NCI-H187 (cell line): ENCODE measurements at places on chromosomes 11 and 22.

DNA sequence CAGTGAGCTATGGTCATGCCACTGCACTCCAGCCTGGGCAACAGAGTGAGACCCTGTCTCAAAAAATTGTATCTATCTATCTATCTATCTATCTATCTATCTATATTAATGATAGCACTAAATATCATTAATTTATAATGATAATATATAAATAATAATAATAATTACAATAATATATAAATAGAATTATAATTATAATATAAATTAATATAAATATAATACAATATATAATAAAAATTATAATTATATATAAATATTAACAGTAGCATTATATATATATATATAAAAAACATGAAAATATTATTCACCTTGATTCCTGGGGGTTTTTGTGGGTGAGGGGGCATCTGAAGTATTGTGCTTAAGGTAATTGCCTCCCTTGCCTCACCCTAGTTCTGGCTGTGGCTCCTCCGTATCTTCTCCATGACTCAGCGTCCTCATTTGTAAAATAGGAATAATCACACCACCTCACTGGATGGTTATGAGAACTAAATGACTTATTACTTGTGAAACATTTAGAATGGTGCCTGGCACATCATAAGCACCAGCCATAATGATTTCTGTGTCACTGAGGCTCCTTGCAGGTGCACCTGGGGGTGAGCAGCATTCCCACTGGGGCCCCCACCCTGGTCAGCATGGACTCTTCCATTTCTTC is 18.8 kb downstream of the RASD2 start:
- DNase-seq = no peak

DNA sequence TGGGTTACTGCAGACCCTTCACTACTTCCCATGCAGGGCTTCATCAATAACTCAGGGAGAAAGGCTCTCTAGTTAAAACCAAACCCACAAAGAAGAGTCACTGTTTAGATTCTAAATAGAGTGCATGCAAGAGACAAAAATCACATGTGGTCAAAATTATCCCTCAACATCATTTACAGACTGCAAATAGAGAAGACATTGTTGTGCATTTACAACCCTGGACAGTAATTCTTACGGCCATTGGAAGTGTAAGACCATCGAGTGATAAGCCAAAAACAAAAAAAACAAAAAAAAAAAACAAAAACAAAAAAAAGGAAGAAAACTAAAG is 93.4 kb downstream of the RASSF10 start:
- no peak for DNase-seq

GRCh38 chr22:36239150-36239400 is 252 bp downstream of the APOL2 start:
- no peak for DNase-seq

DNA sequence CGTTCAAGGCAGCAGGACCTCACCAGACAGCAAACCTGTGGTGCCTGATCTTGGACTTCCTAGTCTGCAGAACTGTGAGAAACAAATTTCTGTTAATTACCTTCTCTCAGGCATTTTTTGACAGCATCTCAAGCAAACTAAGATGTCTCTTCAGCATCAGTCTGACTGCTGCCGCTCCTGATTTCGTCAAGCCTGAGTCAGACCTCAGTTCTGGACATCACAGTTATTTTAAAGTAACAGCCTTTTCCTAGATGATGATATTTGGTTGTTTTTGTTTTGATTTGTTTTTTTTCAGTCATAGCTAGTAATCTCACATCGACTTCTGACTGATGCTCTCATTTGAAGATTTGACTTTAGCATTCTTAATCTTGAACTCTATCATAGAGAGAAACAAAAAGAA is 71.9 kb downstream of the BLID start:
- DNase-seq = no peak

GRCh38 chr11:75351541-75351790 is at the start of gene ARRB1:
Gene ARRB1, minus strand, starts transcription at chr11:75351661. Its CDS starts 54 bp downstream, at chr11:75351607.
- no peak for DNase-seq

DNA sequence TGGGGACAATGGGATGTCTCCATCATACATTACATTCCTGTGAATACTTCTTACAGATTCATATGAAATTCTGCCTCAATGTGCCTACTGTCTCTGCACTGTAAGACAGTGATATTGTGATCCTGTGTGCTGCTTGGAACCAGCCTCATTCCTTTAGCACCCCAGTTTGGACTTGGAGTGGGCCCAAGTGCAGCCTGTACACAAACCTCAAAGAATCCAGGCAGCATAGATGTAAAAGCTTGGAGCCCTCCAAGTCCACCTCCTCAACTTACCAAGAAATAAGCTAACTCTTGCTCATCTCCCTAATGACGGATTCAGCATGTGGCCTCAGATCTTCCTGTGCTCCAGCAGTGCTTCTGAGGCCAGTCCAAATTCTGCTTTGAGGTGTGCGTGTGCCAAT is 24.4 kb downstream of the GRAP2 start:
- DNase-seq = no peak

DNA sequence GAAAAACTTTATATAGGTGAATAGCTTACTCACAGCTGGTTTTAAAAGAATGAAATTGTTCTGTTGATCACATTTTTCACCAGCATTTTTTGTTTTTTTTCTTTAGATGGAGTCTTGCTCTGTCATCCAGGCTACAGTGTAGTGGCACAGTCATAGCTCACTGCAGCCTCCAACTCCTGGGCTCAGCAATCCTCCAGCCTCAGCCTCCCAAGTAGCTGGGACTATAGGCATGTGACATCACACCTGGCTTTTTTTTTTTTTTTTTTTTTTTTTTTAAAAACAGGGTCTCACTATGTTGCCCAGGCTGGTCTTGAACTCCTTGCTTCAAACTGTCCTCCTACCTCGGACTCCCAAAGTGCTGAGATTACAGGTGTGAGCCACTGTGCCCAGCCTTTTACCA is 3.6 kb downstream of the PACS1 start:
- DNase-seq = no peak

DNA sequence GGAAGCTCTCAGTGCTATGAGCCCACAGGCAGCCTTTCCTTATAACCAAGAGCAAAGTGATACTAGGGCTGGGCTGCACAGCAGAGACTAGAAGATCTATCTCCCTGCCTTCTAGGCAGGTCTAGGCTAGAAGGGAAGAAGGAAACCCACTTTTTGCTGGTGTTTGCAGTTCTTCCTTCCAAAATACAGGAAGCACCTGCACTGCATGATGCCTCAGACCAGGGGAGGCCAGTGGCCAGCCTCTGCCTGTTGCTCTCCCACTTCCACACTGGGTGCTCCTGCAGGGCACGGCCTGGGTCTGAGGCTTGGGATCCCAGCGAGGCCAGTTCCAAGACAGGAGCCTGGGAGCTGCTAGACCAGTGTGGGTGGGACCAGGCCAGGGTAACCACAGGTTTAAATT is 6.0 kb upstream of the UCP3 start:
- DNase-seq = no peak

- DNase-seq = no peak
Observed at GRCh38 chr11:78929207-78929905, 354.7 kb upstream of the NARS2 start.

DNA sequence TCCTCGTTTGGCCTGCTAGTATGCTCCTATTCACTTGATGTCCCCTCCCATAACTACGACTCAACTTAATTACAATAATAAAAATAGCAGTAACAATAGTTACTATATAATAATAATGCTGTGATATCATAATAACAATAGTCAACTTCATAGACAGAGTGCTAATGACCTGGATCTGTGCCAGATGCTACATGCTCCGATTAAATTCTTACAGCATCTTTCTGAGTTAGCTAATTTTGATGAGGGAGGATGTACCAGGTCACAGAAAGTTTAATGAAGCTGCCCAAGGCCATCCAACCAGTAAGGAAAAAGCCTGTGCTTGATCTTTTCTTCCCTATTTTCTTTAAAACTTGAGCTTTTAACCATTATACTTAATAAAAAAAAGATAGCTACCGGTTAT is 413.4 kb upstream of the LRRC4C start:
- DNase-seq = no peak

- DNase-seq = no peak
Observed at GRCh38 chr11:118438314-118438931, 2.1 kb downstream of the KMT2A start.

- DNase-seq = no peak
Observed at GRCh38 chr11:57251491-57252104, 14.5 kb upstream of the APLNR start.

GRCh38 chr11:57324154-57324885 is 432 bp downstream of the TNKS1BP1 start:
- no peak for DNase-seq

DNA sequence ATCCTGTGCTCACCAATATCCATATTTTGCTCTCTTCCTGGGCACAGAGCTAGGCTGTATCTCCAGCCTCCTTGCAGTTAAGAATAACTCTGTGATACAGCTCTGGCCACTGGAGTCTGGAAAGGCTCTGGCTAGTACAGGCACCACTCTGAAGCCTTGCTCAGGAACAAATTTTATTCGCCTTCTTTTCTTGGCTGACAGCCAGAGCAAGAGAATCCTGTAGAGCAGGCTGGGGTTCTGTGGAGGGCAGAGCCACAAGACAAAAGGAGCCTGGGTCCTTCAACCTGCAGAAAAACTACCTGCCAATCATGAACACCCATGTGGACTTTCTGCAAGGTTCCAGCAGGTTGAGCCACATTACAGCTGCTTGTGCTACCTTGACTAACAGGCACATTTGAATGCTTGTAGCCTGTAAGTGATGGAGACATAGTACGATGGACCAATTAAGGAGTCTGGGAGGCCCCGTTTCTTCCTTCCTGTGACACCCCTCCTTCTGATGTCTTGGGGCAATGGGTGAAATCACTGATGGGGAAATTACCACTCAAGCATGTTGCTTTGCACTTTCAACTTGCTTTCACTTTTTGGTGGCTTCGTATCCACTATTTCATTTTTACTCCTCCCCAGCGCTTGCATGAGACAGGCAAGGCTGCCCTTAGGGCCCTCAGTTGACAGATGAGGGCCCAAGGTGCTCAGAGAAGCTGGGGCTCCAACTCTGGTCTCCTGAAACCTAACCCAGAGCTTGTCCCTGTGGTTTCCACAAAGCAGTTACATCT is 267.2 kb upstream of the SYN3 start:
- no peak for DNase-seq

GRCh38 chr11:131964698-131965483 is 594.5 kb downstream of the NTM start:
- DNase-seq = peak; percentile 24

DNA sequence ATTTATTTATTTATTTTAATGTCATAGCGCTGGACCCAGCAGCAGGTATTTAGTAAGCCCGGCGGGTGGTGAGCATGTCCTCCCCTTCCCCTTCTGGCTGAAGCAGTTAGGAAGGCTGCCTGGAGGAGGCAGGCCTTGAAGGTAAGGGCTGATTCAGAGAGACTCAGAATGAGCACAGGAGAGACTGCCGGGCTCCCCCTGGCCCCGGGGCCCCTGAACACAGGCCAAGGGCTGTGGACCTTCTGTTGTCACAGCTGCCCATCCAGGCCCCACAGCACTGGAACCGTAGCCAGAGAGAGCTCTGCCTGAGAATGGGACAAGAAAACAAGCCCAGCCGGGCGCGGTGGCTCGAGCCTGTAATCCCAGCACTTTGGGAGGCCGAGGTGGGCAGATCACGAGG is 52.8 kb downstream of the KCNJ4 start:
- DNase-seq = no peak

GRCh38 chr11:64444838-64445441 is 86.0 kb downstream of the RPS6KA4 start:
- DNase-seq = no peak

DNA sequence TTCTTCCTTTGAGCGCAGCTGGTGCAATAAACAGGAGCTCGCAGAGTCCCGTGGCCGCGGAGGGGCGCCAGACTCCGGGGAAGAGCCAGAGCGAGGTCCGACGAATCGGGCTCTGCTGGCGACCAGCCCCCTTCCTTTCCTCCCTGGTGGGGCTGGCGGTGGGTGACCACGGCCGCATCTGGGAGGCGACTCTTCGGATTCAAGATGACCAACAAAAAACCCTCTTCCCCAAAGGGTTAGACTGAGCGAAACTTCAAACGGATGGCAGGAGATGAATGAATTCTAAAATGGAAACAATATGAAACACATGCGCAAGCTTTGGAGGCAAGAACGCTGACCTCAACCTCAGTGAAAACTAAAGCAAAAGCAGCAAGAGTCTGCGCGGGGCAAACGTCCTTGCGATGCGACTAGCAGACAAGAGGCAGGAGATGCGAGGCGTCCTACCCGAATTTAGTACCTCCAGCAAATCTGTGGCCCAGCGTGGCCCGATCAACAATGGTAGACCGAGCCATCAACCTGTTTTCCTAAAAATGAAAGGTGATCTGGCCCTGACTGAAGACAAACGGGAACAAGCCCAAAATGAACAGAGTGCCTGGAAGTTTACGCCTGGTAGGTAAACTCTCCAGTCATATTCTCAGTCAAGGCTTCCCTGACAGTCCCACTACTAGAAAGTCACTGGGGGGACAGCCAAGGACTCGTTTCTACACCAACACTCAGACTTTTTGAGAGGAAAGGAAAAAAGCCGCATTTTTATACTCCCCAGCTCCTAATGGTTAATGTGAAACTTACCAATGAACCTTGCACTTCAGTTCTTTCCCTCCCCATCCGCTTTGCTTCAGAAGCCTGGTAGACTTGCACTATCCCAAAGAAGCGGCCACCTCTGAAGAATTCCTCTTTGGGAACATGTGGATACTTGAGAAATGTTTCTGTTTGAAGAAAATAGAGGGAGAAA is 11.6 kb downstream of the MMP3 start:
- DNase-seq = no peak

DNA sequence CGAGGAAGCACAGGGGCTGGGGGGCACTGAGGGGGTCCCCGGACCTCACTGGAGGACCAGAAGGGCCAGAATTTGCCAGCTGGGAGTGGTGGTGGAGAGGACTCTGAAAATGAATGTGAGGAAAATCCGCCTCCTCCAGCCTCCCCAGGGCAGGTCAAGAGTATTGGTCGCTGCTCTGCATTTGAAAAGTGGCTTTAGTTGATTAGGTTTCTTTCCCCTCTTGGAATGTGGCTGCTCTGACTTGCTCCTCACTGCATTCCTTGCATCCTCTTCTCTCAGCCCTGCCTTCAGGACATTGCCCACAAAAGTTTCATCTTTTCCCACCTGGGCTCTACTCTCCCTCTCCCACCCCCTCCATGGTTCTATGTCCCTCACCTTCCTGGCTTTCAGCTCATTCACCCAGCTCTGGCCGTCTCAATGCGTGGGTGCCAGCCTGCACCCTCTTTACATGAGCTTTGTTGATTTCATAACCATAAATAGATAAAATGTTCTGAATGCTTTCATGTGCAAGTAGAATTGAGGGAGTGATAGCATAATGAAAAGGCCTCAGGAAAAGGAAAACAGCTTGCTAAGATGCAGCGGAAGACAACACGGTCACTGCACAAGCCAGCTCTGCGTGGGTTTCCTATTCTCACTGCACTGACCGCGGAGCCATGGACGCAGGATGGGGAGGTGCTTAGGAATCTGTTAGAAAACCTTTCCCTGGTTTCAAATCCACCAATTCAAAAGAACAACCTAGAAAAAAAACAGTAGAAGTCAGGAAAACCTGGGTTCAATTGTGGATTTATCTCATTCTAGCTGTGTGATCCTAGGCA is 6.5 kb upstream of the NPAS4 start:
- no peak for DNase-seq

DNA sequence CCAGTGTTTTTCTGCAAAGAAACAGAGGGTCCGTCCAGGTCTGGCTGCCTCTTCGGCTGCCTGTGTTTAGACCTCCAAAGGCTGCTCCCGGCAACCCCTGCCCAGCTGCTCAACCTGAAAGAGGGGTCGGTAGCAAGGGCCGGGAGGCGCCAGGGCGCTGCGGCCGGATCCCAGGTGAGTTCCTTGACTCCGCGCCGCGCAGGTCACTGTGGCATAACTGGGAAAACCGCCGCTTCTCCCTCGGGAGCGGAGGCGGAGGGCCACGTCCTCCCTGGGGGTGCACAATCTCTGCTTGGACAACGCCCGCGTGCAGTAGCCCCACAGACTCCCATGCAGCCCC is 1.0 kb upstream of the BRSK2 start:
- DNase-seq = no peak
